ENCODE measurements at places on chromosomes 5 and 9.

GRCh38 chr9:105244734-105245028, 230 bp downstream of the SLC44A1 start:
- no peak for DNase-seq

DNA sequence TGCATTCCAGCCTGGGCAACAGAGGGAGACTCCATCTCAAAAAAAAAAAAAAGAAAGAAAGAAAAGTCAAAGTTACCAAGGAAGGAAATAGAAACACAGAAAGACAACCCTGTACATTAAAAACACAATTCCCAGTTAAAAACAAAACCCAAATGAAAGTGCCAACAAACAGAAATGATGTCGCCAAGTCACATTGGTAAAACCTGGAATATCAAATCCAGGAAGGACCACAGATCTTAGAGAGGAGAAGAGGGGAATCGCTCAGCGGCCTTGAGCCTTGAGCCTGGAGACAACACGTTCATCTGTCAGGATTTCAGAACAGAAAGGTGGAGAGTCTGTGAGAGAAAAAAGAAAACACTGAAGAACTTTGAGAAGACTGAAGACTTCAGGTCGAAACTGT, 1.2 kb upstream of the ZDHHC11 start:
- DNase-seq, result no peak

GRCh38 chr9:121645003-121645402, 6.4 kb upstream of the DAB2IP start:
- no peak for DNase-seq

DNA sequence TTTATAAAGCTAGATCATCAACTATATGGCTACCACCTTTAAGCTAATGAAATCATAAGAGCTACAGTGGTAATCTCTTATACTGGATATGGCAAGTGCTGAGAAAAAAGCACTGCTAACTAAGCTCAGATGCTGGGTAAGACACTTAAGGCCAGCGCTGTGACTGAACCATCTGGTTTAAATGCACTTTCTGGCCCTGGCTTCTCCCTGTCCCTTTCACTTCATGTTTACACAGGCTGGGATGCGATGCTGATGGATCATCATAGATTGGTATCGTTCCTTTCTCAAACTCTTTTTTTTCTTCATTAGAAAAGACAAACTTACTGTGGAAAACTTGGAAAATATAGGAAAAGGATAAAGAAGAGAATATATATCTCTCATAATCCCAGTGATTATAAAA, 52.3 kb downstream of the KIF24 start:
- DNase-seq, result no peak

GRCh38 chr9:90953805-90954204, 152.2 kb downstream of the SYK start:
- no peak for DNase-seq

DNA sequence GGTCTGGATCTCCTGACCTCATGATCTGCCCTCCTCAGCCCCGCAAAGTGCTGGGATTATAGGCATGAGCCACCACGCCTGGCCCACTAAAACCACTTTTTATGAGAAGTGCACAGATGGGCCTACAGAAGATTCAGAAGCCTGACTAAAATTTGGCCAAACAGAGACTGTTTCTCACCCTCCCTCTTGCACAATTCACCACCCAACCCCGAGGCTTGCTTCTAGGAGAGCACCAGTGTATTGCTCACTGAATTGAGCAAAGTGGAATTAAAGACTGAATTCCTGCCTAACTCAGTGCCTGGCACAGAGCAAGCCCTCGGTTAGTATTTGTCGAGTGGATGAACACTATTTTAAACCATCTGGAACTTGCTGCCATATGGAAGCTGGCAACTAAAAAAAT, 3.4 kb upstream of the DCTN4 start:
- no peak for DNase-seq

DNA sequence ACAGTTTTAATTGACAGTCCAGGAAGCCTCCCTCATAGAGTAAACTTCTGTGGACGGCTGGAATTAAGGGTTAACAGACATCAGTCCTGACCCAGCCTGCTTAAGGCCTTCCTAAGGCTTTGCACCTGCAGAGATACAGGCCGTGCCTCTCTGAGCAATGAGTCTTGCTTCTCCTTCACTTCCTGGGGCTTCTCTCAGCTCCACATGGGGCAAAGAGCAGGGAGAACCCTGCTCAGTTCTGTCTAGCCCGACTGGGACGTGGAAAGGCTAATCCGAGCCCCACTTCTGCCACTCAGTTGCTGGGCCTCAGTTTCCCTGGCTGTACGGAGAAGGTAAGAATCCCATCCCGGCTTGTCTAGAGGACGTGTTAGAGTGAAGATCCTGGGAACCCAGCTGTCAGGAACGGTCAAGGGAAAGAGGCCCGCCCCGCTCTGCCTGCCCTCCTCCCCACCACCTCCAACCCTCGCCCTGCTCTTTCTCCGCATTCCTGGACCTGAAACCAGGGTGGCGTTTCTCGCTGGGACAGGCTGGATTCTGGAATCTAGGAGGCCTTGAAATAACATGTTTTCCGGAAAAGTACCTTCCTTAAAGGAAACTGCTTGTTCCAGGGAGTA, 6.5 kb downstream of the SPAAR start:
- DNase-seq, result no peak

- DNase-seq, result no peak
Measured at GRCh38 chr5:139462586-139463276, at the start of gene ECSCR. ECSCR (minus strand) TSS chr5:139462743; CDS start chr5:139462670, 73 bp downstream.

GRCh38 chr5:140677947-140678346, 4.6 kb upstream of the DND1 start:
- no peak for DNase-seq

- no peak for DNase-seq
Measured at GRCh38 chr9:112180387-112180881, 5.3 kb upstream of the SUSD1 start.

DNA sequence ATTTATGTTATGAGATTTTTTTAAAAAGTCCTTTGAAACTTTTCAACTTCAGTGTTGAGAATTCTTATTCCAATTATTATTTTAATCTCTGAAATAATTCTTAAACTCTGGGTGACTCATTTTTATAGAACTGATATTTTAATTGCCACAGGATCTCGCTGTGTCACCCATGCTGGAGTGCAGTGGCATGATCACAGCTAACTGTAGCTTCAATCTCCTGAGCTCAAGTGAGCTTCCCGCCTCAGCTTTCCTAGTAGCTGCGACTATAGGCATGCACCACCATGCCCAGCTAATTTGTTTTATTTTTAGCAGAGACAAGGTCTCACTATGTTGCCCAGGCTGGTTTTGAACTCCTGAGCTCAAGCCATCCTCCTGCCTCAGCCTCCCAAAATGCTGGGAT, 41.0 kb downstream of the DIMT1 start:
- DNase-seq, result no peak

Measured in stimulated activated CD8-positive, alpha-beta memory T cell treated with anti-CD3 and anti-CD28 coated beads, Interleukin-7, amount 100 ng/mL, for 1 hour (primary cell).